ELF-1 (cell line): ENCODE measurements at places on chromosomes 1 and 21.
A peak's percentile ranks its signal among the peaks of the same experiment; 100 is the strongest.

DNA sequence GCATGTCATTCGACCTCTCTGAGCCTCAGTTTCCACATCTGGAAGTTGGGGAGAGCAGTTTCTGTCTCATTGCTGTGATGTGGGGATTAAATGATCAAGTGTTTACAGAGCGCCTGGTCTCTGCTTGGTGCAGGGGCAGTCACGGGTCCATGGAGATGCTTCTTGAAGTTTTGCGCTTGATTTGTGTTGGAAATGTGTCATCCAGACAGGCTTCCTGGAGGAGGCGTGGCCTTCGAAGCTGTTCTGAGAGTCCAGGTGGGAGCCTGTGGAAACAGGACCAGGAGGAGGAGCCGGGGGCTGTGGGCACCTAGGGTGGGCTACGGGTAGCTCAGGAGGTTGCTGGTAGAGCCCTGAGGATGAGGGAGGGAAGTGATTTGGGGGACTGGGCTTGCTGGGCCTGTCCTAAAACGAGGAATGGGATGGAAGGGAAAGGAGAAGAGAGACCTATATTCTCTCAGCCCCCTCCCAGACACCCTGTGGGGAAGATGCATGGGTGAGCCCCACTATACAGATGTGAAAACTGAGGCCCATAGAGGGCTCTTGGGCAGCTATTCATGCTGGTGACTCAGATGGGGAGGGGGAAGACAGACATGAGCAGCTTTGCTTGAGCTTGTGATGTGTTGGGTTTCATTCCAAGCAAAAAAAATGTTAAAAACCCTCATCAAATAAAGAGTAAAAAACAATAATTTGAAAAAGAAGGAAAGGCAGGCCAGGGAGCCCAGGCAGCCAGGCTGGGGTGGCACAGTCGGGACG, 107.2 kb upstream of the WNT4 start:
- DNase-seq = no peak

DNA sequence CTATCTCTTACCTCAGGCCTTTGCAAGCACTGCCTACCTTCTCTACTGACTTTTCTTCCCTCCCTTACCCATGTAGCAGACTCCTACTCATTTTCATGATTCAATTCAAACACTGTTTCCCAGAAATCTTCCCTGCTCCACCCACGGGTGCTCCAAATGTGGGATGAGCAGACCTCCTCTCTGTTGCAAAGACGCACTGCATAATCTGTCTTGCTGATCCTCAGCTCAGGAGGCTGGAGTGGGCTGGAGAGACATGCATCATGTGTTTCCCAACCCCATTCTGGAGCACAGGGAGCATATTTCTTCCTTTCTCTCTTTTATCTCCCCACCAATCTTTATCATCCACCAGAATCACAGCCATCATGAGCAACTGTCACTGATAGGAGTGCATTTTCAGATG, 459.9 kb upstream of the NFIA start:
- DNase-seq = no peak

DNA sequence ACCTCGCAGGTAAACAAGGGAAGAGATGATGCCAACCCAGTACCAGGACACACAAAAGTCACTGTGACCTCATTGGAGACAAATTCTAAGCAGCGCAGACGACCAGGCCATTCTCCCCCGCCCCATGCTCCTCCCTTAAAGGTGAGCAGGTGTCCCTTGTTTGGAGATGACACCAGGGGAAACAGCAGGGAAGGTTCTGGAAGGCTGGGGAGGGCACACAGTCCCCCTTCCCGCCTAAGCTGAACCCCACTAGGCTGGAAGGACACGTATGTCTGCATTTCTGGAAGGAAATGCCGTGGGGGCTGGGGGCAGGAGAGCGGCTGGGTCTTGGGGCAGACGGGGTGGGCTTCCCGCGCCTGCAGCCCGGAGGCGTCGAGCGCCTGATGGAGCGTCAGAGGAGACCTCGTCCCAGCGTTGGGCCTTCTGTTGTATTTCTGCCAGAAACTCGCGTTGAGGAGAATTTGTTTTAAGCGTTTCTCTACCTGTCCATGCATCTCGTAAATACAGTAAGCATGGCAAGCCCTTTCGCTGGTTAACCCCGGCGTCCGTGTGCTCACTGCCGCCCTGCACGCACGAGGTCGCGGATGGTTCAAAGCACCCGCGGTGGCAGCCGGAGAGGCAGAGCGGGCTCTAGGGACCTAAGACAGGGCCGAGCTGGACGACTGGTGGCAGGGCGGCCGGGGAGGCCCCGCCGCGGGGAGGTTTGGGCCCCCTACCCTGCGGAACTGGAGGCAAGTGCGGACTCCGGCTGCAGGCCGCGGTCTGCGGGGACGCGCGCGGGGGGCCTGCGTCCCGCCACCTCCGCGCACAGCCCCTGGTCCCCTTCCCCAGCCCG, 1.2 kb upstream of the LHX4 start:
- DNase-seq = peak; percentile 54

DNA sequence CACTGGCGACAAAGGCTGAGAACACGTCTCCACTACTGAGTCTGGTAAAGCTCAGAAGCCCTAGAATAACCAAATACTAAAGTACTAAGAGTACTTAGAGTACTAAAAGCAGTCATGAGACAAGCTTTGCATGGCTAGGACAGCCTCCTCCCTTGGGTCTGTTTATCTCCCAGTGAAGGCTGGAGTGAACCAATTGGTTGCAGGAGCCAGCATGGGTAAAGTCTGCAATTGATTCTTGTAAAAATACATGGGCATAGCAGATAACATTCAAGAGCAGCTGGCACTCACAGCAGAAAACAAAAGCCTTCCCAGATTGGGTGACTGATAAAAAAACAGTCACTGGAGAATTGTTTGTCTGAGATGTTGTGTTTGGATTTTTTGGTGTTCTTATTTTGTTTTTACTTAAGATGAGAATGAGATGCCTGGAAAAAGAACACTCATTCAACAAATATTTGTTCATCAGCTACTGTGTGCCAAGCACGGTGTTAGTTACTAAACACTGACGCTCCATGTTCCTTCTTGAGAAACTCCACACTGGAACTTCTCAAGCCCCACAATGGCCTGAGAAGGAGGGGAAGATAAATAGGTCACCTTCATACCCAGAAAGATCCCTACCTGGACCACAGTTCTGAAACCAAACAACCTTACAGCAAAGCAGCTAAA, 3.7 kb downstream of the IRF6 start:
- no peak for DNase-seq

GRCh38 chr21:28822123-28822399, 170.6 kb downstream of the LTN1 start:
- no peak for DNase-seq

- peak; percentile 79 for DNase-seq
Observed at GRCh38 chr1:96845464-96845863, 123.9 kb downstream of the PTBP2 start.

- no peak for DNase-seq
Observed at GRCh38 chr1:77342745-77343144, 60.9 kb downstream of the AK5 start.

GRCh38 chr1:156233426-156234127, 8.4 kb upstream of the BGLAP start:
- DNase-seq = peak; percentile 36

GRCh38 chr1:2018217-2019171, 651 bp upstream of the GABRD start:
- DNase-seq = no peak

GRCh38 chr1:29639156-29639736, 402.9 kb downstream of the PTPRU start:
- no peak for DNase-seq

GRCh38 chr1:184088037-184088436, 36.5 kb downstream of the TSEN15 start:
- DNase-seq = no peak

GRCh38 chr1:116324411-116324810, 48.6 kb upstream of the ATP1A1 start:
- DNase-seq = no peak

- DNase-seq = peak; percentile 3
Observed at GRCh38 chr1:179883040-179883744, 1.1 kb downstream of the TOR1AIP1 start.

- no peak for DNase-seq
Observed at GRCh38 chr1:248805876-248806275, 19.8 kb downstream of the SH3BP5L start.

- DNase-seq = no peak
Observed at GRCh38 chr1:1216770-1217620, 3.0 kb upstream of the TNFRSF4 start.

DNA sequence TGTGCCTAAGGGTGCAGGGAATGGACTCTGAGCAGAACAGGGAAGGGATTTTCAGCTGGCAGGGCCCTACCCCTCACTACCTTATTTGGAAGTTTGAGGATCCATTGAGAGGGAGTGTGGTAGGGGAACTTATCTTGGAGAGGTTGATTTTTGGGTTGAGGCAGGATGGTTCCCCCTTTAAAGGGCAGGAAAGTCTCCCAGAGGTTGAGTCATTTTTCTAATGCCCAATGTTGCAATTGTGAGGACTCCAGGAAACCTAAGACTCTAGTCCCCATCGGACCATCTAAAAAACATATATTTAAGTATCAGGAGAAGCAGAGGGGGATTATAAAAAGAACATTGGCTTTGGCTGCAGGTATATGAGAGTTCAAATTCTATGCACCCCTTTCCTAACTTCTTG, 47.3 kb downstream of the SAMD13 start:
- no peak for DNase-seq

DNA sequence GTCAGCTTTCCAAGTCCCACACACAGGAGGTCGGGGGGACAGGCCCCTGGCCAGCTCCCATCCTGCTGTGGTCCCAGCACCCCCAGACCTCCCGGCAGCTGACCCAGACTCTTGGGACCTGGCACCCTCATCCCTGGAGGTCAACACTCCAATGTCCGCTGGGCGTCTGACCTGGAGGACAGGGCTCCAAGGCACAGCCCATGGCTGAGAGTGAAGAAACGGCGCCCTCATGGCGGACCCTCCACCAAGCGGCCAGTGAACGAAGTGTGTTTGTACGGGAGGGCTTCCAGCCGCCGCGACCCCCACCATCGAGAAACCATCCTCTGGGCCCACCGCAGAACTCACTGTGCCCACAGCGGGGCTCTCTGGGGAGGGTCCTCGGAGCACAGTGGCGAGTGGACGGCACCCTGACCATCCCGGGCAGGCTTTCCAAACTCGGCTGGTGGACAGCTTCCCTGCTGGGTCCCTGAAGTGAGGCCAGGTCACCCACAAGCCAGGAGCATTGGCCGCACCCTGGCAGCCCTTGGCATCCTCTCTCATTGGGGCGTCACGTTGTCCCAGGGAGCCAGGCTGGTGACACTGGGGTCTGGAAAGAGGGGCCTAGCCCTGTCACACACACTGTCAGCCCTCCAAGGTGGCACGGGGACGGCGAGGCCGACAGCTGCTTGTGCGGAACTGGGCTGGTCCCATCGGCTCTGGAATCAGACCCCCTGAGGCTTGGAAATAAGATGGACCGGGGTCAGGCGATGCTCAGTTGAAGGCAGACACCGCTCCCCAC, 47.8 kb upstream of the COL6A2 start:
- DNase-seq = no peak

DNA sequence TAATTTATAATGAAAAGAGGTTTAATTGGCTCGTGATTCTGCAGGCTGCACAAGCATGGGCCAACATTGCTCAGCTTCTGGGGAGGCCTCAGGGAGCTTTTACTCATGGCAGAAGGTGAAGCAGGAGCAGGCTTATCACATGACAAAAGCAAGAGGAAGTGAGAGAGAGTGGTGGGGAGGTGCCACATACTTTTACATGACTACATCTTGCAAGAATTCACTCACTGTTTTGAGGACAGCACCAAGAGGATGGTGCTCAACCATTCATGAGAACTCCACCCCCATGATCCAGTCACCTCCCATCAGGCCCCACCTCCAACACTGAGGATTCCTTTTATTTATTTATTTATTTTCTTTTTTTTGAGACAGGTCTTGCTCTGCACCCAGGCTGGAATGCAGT, 5.5 kb upstream of the PLEKHM2 start:
- DNase-seq = peak; percentile 82

DNA sequence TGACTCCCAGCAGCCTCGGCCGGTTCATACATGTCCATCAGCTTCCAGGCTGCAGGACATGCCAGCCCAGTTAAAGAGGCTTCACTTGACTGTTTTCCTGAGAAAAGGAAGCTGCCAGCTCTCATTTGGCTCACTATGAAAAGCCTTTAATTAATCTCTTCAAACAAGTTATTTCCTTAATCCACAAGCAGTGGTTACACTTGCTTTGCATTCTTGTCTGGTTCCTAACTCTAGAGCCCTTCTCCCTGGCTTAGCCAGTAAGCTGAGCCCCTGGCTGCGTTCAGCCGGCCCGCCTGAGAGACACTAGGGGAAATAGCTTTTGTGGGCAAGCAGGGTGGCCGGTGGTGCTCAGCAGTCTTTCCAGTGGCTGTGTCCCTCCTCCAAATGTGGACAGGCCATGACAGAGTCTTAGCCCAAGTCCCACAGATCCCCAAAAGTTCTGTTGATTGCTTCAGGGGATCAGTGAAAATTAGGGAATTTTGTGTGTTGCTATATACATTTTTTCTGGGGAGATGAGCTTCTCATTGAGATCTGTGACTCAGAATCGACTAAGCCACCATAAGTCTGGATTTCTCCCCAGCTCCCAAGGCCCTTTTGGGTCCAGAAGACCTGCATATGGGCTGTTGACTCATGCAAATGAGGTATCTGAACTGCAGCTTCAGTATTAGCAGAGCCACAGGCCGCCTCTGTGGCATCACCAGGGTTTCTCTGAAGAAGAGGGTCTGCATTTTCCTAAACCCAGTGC, 10.1 kb downstream of the ATF3 start:
- DNase-seq = no peak

- DNase-seq = no peak
Observed at GRCh38 chr1:221778125-221778524, 36.2 kb upstream of the DUSP10 start.

DNA sequence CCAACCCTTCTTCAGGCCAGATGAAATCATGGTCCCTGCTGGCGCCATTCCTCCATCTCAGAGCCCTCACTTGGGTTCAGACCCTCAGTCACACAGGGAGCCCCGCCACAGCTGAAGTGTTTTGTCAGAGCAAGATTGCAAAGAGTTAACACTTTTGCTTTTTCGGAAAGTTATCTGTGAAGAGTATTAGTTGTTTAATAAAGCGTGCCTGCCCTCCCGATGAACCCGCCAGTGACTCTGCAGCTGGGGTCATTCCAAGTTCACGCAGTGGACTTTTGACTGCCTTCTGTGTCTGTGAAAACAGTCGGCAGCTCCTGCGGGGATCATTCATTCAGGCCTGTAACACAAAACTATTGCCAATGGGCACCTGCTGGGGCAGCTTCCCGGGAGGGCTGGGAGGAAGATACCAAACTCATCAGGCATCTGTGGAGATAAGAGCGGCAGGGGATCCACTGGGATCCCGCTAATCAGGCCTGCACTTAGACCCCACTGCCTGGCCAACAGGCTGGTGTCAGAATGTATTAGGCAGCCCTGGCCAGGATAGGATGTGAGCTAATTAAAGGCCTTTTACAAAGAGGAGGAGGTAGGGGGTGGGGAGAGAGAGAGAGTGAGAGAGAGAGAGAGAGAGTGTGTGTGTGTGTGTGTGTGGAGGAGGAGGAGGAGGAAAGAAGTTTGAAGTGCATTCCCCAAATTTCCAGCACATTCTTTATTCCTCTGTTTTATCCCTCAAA, 184.5 kb downstream of the DHRS3 start:
- DNase-seq = peak; percentile 72
